ENCODE measurements at places on chromosomes 3 and 15.

GRCh38 chr15:48811325-48811958 is 573 bp upstream of the CEP152 start:
- DNase-seq, result no peak

DNA sequence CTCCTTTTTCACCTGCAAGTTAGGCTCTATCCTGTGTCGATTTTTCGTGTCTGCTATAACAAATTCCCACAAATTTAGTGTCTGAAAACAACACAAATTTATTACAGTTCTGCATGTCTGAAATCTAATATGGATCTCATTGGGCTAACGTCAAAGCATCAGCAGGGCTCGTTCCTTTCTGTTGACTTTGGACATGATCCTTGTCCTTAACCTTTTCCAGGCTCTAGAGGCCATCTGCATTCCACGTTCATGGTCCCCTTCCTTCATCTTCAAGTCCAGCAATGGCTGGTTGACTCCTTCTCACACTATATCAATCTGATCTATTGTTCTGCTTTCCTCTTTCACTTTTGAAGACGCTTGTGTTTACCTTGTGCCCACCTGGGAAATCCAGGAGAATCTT is 165.7 kb upstream of the RARB start:
- DNase-seq, result no peak

DNA sequence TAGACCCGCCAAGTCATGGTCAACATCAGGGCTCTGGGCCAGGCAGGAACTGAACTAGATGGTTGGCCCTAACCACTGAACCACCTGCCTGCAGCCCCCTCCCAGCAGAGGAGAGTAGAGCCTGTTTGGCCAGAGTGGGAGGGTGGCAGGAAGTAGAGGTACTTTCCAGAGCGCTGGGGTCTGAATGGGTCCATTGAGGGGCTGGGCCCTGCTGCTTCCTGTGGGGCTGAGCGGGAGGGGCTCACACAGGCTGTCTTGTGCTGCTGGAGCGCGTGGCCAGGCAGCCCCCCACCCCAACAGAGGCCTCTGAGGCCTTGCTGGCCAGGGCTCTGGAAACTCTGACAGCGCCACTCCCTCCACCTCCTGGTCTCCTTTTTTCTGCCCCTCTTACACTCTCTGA is 17.4 kb downstream of the CSPG4 start:
- DNase-seq, result no peak

DNA sequence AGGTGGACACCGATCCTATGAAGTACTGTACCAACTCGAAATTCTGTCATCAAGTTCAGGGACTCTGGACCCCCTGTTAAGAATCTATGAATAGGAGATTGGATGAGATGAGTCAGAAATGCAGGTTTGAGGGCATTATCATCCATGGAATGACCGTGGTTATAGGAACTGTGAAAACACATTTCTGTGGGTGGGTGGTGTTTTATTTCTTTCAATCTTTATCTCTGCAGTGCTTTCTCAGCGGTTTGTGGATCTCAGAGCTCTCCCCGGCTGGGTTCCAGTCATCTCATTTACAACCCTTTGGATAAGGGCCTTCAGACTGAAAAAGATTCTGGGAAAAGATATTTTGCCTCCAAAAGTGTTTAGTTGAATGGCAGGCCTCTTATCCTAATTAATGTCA is 5.4 kb upstream of the ABHD17C start:
- DNase-seq, result no peak

GRCh38 chr3:36501616-36502015 is 121.3 kb downstream of the STAC start:
- no peak for DNase-seq

DNA sequence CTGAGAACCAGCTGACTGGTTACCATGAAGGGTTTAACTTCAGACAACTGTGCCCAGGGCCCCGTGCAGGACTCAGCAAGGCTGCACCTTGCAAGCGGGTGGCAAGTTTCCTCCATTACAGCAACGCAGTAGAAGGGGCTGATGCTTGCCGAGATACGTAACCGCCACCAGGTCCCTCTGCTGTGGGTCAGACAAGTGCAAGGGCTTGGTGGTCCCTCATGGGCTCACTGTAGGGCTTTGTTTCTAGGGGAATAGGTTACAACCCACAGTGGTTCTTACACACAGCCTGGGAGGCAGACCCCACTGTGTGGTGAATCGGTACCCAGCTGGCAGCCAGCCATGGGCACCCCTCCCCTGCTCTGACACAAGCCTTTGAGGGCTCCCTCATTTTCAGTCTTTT is 15.5 kb upstream of the SNRPA1 start:
- DNase-seq, result no peak

- DNase-seq, result no peak
Measured at GRCh38 chr15:47768735-47769134, 51.4 kb downstream of the SEMA6D start.

GRCh38 chr15:98163319-98164045 is 203.0 kb downstream of the ARRDC4 start:
- no peak for DNase-seq

DNA sequence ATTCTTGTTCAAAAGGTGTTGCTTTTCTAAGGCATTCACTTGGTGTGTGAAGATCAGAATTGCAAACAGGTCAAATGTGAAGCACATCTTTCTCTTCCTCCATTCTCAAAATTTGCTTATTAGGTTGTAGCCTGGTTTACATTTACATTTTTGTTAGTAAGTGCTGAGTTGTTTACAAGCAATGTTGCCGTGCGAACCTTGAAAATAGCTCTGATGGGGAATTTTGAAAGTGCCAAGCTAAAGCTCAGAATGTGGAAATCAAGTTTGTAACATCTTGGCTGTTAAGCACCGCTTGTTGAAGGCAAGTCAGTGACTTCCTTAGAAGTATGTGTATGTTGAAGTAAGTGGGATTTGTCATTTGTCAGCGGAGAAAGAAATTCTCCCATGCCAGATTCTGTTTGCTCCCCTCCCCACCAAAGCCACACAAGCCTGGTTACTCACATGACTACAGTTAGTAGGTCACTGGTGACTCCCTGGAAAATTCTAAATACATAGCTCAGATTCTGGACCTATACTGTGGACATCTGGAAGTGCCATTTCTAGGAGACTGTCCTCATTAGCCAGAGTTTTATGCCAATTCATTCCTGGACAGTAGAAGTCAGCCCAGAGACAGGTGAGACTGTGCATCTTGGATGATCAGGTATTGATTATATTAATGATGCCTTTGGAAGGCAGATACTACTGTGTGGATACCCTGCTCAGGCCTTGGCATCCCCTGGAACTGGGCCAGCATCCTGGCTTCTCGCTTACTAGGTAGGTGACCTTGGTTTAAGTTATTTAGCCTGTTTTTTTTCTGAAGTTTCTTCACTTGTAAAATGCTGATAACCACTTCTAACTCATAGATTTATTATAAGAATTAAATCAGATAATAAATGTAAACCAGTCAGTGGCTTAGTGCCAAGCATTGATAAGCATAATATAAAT is 390.6 kb upstream of the SEMA6D start:
- no peak for DNase-seq

DNA sequence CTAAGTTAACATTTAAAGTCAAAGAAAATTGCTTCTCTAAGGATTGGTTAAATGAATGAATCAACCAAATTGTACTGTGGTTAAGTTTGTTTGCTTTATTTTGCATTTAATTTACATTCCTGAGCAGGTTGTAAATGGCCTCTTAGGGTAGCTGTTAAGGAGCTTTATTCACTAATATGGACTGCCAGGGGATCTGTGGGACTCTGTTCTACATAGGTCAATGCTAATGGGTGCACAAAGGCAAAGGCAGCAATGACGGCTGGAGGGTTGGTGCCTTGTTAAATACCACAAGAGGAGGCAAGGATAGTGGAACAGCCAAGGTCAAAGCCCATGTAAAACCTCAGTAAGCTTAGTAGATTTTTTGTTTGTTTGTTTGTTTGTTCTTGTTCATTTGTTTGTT is 89.3 kb upstream of the P2RY1 start:
- no peak for DNase-seq

DNA sequence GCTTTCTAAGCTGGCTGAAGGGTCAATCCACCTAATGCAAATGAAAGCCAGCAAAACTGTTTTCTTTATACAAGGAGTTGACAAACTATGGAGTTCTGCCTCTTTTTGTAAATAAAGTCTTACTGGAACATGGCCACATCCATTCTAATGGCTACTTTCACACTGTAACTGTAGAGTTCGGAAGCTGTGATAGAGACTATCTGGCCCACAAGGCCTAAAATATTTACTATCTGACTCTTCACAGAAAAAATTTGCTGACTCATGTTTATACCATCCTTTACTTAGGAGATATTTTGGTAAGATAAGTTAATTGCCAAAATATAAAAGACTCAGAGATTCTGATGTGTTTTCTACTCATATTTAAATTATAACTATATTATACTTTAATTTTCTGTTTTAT is 93.7 kb upstream of the GK5 start:
- DNase-seq, result no peak

DNA sequence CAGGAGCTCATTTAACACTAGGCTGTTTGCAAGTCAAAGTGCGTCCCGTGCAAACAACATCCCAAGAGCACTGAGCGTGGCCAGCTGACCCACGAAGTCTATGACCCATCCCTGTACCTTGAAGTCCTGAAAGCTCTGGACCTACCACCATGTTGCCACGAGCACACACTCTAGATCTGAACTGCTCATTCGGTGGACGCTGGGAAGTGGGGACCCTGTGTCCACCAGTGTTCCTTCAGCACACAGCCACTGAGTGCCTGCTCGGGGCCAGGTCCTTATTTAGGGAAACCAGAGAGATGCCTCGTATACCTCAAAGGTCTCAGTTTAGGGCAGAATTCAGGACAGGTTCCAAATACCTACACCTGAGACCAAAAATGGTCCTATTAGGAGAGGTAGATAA is 236.9 kb downstream of the XXYLT1 start:
- no peak for DNase-seq

DNA sequence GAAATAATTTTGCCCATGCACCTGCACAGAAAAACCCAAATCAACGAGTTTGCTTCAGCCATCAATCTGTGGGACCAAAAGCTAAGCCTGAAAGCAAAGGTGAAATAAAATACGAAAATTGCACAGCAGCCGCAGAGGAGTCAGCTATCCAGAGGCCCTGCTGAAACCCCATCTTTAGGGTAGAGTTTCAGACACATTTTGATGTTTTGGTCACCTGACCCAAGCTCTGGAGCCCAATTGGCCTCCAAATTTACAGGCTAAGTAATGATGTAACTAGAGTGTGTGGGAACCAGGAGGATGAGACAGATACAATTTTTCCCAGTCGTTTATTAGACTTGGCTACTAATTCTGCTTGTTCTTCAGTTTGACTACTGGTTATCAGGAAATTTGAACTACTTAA is 308.6 kb upstream of the ATP11B start:
- no peak for DNase-seq

DNA sequence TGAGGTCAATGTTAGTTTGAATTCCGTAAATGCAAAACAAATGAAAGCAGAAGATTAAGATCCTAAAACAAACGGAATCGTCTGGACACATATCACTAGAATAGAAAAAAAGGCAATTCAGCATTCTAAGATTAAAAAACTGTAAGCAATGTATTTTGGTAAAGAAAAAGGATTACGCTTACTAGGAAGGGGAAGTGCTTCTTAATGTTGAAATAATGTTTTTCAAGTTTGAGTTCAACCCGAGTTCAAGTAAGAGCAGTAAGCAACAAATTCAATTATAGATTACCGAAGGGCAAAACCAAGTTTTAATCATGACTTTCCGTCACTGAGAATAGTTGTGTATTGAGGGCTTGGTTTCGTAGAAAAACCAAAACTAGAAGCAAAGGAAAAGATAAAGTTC is 637 bp downstream of the CIP2A start:
- DNase-seq, result no peak

DNA sequence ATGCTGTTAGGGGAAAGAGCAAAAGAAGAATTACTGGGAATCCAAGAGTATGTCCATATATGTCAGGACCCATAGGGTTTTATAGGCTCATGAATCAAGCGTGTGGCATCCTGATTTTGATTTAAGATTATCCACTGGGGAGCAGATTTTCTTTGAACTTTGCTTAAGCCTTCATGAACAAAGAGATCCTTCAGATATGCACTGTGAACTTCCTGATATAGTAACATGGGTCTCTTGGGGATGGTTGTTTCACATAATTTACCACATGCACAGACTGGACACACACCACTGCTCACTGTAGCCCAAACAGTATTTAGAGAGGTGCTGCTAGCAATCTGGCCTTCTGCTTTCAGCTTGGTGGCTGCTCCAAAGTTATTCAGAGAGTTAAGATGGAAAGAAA is 200.9 kb upstream of the ZPLD1 start:
- no peak for DNase-seq

GRCh38 chr3:34957677-34958076 is 681.6 kb upstream of the ARPP21 start:
- no peak for DNase-seq

DNA sequence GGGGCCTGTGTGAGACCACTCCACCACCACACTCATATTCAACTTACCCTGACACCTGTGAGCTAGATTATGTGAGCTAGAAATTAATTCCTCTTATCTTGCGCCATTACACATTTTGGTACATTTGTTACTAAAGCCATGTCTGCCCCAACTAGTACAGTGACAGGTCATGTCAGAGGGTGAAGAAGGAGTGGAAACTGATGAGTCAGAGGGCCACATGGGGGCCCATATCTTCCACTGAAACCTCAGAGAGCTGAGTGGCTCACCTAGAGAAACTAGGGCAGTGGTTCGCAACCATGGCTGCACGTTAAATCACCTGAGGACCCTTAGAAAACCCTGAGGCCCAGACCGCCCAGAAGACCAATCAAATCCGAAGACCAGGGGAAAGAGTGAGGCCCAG is 15.7 kb upstream of the MEF2A start:
- DNase-seq, result no peak

- DNase-seq, result no peak
Measured at GRCh38 chr15:65695081-65695480, 73.3 kb downstream of the SLC24A1 start.

- no peak for DNase-seq
Measured at GRCh38 chr3:125271127-125271526, 58.6 kb upstream of the SLC12A8 start.

GRCh38 chr3:71244826-71245488 is 338.6 kb downstream of the FOXP1 start:
- DNase-seq, result no peak

- no peak for DNase-seq
Measured at GRCh38 chr3:94063496-94064119, 747 bp downstream of the NSUN3 start.

DNA sequence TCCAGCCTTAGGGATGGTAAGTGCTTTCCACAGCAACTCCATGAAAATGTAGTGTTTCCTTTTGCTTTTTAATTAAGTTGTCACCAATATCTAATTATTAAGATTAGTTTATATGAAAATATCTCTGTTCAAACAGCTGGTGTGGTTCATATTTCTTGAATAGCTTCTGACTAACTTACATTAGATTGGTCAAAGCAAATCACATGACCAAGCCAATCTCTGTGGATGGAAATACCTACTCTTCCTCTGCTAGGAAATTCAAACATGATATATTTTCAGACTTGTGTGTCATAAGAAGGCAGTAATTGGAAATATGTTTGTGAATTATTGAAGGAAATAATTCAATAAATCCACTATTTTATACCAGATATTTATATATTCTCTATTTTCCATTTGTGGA is 54.6 kb upstream of the CADM2 start:
- no peak for DNase-seq

Data from activated T-cell treated with anti-CD3 and anti-CD28 coated beads for 1 hour (primary cell).